A673 (cell line): ENCODE measurements at places on chromosomes 3 and 15. TPM values are rescaled to one million over a fixed set of nuclear protein-coding genes. Genes with fewer than 3 reads are reported as not detected.

GRCh38 chr15:59178151-59178695 lies 28.4 kb upstream of the LDHAL6B start:
- DNase-seq = no peak

Gene XCR1
- total RNA-seq = not detected in 2 replicates

Gene CASR
- total RNA-seq = not detected in 2 replicates

DNA sequence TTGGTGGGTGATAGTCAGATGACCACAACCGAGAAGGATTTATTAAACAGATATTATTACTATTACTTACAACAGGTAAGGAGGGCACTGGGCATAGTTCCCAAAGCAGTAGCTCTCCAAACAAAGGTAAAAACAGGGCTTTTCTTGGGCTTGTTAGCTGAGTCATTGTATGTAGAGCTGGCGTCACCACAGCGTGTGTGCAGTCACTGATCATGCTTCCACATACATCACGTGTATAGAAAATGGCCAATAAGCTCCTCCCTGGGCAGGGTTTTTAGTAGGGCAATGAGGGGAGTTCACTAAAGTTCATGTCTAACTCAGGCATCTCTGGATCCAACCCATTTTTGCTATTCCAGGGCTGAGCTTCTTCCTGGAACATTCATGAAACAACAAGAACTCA lies 5.8 kb upstream of the SAMMSON start:
- no peak for DNase-seq

Gene PLIN1
- 0.30 and 0.46 TPM in 2 replicates for total RNA-seq

DNA sequence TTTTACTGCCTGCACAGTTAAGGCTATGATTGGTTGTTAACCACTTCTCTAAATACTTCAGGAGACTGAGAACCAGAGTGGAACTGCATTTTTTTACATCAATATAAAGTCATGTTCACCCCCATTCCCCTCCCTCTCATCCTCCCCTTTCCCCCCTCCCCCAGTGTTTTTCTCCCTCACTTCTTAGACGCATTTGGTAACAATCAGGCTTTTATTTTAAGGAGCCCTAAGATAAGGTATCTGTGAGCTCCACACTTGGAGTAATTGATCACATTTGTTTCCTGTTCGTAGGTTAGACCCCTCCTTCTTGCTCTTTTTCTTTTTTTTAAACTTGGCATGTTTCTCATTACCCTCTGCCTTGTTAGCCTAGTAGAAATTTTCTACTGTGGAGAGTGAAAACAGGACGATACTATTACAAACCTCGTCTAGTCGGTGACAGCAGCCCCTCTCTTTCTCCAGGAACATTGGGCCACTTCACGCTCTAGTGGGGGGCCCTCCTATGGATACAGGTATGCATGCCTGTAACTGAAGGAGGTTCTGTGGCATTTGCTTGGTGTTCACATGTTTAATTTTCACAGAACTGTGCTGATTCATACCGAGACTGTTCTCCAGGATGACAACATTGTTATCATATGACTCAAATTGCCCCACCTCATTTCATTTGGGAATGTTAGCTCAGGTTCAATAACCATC lies 314.4 kb downstream of the MECOM start:
- DNase-seq = no peak

GRCh38 chr3:147412261-147412916 lies 3.2 kb downstream of the ZIC1 start:
- no peak for DNase-seq

- no peak for DNase-seq
These were observed 32.6 kb upstream of the FHIT start for GRCh38 chr3:61283876-61284275.

Gene FGF12
- total RNA-seq = 2.1 and 2.3 TPM in 2 replicates

- DNase-seq = no peak
These were observed 1108.5 kb upstream of the EPHA6 start for GRCh38 chr3:95705786-95706418.

DNA sequence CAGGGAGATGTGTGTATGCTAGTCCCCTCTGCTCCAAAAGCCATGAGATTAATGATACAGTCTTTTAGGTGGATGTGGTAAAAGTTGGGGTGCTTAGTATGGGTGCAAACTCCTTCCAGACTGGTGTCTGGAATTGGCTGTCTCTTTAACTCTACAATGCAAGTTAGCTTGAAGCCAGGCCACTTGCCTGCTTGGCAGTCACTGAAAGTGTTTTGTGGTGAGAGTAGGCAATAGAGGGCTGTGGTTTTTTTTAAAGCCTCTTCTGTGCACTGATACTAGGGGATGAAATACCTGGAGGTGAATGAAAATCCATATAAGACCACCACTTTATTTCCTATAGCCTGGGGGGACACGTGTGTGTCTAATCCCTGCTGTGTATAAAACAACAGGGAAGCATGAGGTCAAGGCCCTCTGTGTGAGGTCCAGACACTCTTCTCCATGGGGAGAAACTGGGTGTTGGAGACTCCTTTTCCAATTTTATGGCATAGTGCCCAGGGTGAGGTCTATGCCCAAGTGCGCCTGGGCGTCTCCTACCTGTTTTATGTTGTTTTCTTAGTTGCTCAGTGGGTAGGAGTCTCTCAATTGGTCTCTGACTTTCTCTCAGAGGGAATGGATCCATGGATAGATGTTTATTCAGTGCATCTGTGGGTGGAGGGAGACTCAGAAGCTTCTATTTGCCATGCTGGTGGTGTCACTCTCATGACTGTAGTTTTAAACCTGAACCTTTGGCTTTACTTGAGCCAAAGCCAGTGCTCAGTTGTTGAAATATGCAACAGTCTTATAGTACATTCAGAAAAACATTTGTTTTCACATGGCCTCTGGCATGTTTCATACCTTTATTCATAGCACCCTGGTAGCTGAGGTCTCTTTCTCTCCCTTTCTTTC lies 327.8 kb upstream of the ATP11B start:
- DNase-seq = no peak

DNA sequence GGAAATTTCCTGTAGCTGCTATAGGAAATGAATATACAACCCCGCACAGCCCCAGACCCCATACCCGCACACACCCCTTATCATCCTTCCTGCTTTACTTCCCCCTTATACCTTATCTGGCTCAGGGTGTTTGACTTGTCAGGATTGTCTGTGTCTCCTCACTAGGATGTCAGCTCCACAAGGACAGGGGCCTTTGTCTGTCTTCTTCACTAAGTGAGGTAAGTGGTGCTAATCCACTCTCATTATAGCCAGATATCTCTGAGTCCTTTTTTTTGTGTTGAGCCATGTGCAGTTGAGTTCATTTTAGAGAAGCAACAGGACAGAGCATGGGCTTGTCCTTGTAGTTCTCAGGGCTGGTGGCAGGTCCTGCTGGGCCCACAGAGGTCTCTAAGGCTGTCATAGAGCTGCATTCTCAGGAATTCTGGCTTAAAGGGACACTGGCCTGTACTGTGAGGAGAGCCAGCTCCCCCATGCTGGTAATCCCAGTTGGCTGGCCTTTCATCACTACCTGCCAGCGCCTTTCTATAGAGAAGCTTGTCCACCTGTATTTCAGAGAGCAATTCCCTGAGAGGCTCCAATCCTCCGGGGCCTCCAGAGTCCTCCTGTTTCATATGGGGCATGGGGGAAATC lies 9.0 kb downstream of the KY start:
- no peak for DNase-seq

GRCh38 chr3:59968513-59969045 lies 918.8 kb upstream of the CFAP20DC start:
- DNase-seq = peak; percentile 0

DNA sequence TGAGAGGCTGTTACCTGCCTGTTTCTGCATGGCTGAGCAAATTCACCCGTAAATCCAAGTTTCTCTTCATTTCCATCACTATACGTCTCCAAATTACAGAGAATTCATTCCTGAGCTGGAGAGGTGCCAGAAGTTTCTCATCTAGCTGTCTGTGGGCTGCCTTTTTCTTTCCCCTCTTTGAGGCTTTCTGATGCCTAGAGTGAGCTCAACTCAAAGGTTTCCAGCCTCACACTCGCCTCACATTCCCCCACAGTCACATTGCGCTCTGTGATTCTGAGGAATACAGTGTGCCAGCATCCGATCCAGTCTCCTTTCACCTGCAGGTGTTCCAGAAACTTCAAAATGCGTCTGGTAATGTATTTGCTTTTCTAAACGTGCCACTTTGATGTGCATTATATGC lies 267.2 kb downstream of the MFSD1 start:
- DNase-seq = no peak

Gene FBLN2
- total RNA-seq = 0.71 and 1.3 TPM in 2 replicates

DNA sequence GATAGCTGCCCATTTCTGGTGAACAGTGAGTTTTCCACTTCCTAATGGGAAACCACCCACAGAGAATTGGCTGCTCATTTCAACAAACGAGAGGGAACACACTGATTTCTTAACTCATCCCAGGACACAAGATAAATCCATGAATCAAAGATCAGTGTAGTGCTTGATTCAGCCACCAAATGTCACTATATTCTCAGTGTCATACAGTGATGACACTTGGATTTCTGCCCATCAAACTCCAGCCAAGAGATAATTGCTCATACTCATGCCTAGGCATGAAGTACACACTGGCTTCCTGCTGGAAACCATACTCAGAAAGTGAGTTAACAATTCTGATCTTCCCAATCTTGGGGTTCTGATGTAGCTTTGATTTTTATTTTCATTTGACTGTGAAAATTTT lies 35.4 kb upstream of the GRM7 start:
- DNase-seq = peak; percentile 42

Gene TMEM207
- total RNA-seq = not detected in 2 replicates

DNA sequence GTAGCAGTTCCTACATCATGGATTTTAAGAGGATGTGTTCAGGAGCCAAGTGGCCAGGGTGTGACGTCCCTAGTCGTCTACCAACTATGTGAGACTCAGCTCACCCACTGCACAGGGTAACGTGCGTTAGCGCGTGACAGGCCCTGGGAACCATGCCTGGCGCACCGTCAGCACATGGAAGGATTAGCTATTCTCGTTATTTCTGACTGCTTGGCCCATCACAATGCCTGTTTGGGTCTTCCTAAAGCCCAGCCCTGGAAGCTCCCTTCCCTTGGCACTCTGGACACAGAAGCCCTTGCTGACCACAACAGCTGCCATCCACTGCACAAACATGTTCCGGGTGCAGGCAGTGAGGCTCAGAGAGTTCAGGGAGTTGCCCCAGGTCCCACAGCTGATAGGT lies 91.0 kb upstream of the RPL32 start:
- DNase-seq = no peak

Gene REC114
- total RNA-seq = not detected in 2 replicates

DNA sequence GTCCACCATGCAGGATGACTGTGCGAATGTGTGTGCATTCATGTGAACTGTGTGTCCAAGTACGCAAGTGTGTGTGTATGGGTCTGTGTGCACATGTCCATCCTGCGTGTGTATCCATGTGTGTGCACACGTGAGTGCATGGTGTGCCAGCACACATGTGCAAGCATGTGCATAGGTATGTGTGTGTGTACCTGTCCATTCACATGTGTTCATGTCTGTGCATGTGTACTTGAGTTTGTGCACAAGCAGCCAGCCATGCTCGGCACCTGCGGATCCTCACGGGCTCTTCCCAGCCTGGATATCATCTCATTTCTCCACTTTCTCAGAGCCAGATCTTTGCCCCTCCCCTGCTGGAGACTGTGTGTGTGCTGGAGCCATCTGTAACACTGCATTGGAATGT lies 18.7 kb upstream of the PLXNA1 start:
- no peak for DNase-seq

Gene ASB14
- not detected in 2 replicates for total RNA-seq

DNA sequence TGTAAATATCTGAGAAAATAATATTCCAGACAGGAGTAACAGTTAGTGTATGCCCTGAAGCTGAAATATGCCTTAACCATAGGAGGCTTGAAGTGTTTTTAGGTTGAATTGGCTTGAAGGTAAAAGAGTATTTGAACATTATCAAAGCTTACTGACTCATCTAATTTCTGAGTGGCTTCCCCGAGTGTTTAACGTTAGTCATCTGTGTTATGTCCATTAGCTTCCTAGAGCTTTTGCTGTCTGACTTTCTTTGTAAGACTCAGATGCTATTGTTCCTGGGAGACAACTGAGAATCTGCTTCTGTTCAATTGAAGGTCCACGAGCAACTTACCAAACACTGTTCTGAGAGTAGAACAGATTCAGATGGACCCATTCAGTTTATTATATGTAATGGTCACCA lies 656.8 kb upstream of the NECTIN3 start:
- peak; percentile 58 for DNase-seq

Gene RPUSD3
- 46.9 and 67.2 TPM in 2 replicates for total RNA-seq

- no peak for DNase-seq
These were observed 98.6 kb upstream of the C15orf61 start for GRCh38 chr15:67422296-67422695.

- DNase-seq = peak; percentile 88
These were observed 26.7 kb downstream of the MELTF start for GRCh38 chr3:197002701-197003454.

GRCh38 chr3:38603731-38604131 lies 45.8 kb downstream of the SCN5A start:
- DNase-seq = no peak

DNA sequence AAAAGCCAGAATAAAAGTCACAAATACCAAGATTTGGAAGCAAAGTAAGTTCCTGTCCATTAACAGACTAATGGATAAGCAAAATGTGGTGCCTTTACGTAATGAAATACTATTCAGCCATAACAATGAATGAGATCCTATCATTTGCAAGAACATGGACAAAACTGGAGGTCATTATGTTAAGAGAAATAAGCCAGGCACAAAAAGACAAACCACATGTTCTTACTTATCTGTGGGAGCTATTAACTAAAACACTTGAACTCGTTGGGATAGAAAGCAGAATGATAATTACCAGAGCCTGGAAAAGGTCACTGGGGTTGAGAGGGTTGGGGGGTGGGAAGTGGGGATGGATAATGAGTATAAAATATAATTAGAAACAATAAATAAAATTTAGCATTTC lies 1015.9 kb downstream of the OTOL1 start:
- DNase-seq = no peak

DNA sequence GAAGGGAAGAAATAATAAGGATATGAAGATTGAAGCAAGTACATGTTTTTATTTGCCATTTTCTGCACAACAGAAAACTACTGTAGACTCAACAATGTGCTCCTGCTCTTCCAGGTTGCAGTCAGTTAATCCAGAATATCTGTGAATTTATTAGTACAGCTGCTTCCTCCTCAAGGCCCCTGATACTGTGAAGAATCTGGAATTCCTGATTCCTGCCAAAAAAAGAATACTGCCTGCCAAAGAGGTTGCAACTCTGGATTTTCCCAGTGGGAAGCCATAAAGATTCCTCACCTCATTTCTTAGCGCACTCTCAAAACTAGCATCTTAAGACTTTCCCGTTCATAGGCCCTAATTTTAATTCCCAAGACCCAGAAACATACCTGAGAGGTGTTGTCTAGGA lies 33.6 kb upstream of the LRRC3B start:
- DNase-seq = no peak
